ENCODE measurements at places on chromosomes 16 and 17.

GRCh38 chr17:45284176-45285140, 22.6 kb upstream of the SPATA32 start:
- DNase-seq: no peak

- no peak for DNase-seq
Measured at GRCh38 chr17:34156741-34157589, 98.1 kb upstream of the CCL2 start.

DNA sequence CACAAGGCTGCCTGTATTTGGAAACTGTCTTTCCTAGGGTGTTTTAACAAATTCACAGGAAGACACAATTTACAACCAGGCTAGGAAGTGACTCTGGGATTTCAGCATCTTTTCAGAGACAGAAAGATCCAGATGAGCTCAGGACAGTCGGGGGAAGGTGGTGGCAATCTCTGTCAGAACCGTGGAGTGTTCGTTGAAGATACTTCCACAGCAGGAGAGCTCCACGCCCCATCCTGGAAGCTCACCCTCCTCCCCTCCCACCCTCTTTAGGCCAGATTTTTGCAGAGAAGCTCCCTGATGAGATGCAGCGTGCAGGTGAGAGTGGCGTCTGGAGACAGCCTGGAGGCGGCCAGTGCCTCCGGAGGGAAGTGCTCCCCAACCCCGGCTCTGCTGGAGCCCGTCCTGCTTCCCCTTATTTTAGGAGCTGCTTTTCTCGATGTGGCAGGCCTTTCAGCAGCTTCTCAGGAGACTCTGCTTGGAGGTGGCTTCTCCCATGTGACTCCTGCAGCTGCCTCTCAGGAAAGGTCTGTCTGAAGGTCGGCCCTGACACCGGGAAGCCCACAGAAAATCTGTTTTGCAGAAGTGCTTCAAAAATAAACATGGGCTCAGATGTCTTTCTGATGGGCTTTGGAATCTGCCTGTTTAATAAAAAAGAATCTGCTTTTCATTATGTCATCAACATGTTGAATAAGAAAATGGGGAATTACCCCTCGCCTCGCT, 186.4 kb upstream of the CHMP6 start:
- DNase-seq: no peak

- peak; percentile 55 for DNase-seq
Measured at GRCh38 chr16:68644715-68645493, at the start of gene CDH3. CDH3 (plus strand) TSS chr16:68645310; CDS start chr16:68645380, 70 bp downstream.

DNA sequence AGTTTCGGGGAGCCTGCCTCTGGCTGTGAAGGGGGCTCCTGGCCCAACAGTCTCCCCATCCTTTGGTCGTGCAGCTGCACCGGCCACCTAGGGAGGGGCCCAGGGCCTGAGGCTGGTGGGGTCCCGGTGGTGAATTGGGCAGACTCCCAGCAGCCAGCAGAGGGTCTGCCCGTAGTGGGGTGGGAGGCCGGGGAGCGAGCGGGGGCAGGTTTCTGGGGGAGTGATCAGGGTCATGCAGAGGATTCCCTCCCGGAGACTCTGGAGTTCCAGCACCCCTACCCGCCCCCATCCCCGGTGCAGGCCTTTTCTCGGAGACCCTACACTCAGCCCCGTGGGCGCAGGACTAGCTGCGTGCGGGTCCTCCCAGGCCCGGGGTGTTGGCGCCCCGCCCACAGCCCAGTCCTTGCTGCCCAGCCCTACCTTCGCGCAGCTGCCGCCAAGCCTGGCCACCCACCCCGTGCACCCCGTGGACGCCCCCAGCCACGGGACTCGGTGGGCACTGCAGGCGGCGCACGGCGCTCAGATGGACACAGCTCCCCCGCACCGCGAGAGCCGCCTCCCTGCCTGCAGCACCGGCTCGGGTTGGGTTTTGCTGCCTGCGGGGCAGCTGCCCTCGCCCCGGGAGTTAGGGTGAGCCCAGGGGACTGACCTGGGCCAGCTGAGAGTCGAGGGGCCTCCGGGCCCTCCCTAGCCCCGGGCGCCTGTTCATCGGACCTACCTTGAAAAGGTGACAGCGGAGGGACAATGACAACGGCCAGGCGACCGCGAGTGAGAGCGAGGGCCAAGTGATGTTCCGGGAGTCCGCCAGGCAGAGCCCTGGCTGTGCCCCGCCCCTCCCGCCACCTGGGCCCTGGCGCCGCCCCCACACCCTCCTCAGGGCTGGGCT, at the start of gene GNG13:
TSS of gene GNG13 (minus strand) at position 787 of the 886 bp plus-strand sequence. CDS start 1,657 bp downstream, outside the sequence.
- no peak for DNase-seq

- DNase-seq: no peak
Measured at GRCh38 chr16:5046914-5047313, 13.2 kb upstream of the NAGPA start.

- no peak for DNase-seq
Measured at GRCh38 chr17:17041018-17041521, 1.2 kb upstream of the MPRIP start.

DNA sequence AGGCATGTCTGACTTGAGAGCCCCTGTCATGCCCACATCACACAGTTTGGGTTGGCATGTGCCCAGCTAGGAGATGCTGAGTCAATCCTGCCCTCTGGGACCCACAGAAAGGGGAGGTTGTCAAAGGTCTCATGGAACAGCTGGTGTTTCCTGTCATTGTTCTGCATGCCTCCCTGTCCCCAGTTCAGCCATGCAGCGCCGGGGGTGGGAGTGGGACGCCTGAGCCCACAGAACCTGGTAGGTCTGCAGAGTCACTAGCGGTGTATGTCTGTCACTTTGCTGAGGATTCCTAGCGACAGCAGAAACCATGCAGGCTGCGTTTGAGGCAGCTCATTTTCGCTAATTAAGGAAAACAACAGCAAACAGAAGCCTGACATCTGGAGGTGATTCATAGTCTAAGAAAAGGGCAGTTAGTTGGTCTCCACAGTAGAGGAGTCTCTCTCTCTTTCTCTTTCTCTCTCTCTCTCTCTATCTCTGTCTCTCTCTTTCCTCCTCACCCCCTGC, 19.6 kb upstream of the CCL1 start:
- DNase-seq: no peak
